ENCODE measurements at places on chromosomes 7 and 10.
A peak's percentile ranks its signal among the peaks of the same experiment; 100 is the strongest.

DNA sequence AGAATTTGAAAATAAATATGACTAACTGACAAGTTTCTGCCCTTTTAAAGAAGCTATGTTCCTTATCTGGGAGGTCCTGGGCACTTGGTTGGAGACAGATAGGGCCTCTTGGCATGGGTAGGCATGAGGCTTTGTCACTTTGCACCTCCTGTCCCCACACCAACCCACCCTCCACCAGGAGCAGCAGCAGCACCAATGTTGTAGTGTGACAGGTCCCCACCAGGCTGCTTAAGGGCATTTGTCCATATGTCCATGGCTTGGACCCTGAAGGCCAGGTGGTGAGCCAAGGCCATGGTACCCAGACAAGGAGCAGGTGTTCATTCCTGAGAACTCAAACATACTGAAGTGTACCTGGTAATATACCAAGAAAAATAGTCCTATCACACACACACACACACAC is 629.1 kb downstream of the ACTR3B start:
- no peak for DNase-seq

DNA sequence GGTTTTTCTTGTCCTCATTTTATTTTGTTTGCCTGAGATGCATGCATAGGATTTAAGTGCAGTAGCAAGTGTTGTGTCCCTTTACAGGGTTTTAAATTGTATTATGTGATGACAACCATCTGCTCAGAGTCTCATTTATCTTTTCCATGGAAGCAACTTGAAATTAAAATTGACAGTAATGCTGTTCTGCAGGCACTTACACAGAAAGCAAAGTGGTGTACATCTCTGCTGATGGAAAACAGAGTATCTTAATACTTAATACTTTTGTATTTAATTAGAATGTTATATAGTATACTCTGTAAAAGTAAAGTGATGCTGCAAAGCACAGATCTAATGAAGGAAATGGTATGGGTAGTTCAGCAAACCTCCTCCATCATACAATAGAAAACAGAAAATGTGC is 482.9 kb downstream of the POM121L12 start:
- DNase-seq = no peak

- DNase-seq = no peak
These were observed 5.3 kb downstream of the CYP3A7 start for GRCh38 chr7:99729486-99730237.

DNA sequence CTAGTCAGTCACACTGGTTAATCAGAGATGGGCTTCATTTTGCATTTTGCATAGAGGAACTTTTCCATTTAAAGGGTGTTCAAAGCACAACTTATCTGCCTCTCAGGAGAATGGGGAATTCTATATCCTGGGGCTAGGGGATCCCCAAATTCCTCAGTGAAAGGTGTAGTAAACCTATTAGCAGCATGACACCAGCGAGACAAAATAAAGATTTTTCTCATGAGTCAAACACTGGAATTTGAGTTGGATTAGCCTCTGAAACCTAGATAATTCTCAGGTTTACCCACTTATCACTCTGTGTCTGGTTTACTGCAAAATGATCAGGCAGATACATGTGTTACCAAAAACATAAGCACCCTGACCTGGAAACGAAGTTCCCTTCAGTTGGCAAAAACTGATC is 2.1 kb downstream of the AFAP1L2 start:
- no peak for DNase-seq

DNA sequence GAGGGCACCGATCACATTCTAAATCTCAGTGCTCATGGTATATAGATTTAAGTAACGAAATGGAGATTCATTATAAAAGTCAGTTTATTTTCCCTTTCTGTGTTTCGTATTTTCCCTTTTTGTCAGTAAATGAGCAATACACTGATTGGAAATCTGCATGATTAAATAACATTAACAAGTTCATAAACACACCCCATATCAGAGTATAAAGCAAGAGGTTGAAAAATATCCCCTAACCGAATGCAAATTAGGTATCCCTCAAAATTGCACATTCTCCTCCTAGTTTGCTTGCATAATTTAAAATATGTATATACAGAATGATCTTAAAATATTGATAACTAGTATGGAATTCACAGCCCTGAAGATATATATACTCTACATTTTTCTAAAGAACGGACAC is 64.6 kb downstream of the SLC37A3 start:
- DNase-seq = no peak

GRCh38 chr10:43250615-43251418 is 16.0 kb downstream of the RASGEF1A start:
- DNase-seq = no peak

DNA sequence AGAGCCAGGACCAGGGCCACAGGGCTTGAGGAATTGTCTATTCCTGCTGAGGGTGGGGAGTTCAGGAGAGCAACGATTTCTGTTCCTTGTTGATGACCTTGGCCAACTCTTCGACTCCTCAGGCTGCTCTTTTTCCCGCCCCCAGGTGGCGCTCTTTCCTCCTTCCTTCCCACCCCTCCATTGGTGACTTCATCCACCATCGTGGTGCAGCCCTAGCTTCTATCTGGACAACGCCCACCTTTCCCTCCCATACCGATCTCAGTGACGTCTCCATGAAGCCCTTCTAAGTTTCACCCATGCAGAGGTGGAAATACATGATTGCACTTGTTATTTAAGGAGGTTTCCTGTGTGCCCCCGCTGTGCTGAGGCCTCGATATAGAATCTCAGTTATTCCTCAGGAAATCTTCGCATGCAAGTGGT is 22.1 kb upstream of the CARD11 start:
- peak; percentile 70 for DNase-seq

GRCh38 chr10:80535671-80536360 is 1.9 kb upstream of the SH2D4B start:
- peak; percentile 82 for DNase-seq
